CD4-positive, CD25-positive, alpha-beta regulatory T cell (primary cell): ENCODE measurements at places on chromosomes 2 and 18. TPM values are rescaled to one million over a fixed set of nuclear protein-coding genes. Genes with fewer than 3 reads are reported as not detected.

GRCh38 chr2:172131713-172132555 is 29.2 kb upstream of the DLX2 start:
- no peak for DNase-seq

DNA sequence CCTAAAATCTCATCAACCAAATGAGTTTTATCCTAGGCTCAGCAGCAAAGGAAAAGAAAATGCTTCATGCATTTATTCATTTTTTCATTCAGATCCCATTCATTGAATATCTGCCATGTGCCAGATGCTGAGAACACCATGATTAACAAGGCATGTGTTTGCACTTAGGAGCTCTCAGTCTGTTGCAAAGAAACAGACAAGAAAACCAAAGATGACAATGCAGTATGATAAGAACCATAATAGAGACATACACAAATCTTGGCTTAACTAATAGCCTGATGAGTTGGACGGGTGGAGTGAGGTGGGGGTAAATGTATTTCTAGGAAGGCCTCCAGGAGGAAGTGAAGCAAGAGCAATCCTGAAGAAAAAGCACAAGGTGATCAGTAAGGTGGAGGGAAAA is 177.8 kb upstream of the SCN7A start:
- DNase-seq, result no peak

The FEV gene
- polyA plus RNA-seq, result not detected

The SPATA3 gene
- polyA plus RNA-seq, result not detected

The HOXD13 gene
- not detected for polyA plus RNA-seq

- DNase-seq, result no peak
These were observed 18.7 kb upstream of the IHH start for GRCh38 chr2:219079417-219079816.
